ENCODE measurements at places on chromosomes 11 and 22. TPM values are rescaled to one million over a fixed set of nuclear protein-coding genes. Genes with fewer than 3 reads are reported as not detected.

DNA sequence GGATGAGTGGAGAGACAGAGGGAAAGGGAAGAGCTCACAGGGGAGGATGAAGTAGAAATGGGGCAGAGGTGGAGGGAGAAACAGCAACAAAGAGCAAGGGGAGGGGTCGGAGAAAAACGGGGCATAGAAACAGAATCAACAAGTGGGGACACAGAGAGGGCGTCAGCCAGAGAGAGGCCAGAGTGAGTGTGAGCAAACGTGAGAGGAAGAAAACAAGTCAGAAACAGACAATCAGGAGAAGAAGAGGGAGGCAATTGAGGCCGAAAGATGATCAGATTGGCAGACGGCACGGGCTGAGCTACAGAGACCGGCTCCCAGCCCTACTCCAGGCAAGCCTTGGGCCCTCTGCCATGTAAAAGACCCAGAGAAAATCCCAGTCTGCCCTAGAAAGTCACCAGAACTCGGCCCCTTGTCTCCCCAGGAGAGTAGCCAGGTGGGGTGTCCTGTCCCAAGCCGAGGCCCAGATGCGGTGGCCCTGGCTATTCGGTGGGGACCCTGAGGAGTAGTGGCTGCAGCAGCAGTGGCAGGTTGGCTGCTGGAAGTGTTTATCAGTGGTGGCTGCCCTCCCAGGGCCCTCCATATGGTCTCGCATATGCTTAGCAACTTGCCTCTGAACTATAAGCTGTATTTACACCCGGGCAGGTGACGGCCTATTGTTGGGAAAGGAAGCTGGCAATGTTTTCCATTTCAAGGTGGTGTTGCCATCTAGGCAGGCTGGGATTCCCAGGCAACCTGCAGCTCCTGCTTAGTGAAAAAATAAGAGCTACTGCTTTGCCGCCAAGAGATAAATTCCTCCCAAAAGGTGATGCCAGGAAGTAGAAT lies 14.8 kb upstream of the TSPAN18 start:
- no peak for DNase-seq

- no peak for DNase-seq
These were observed 64.7 kb upstream of the RRAS2 start for GRCh38 chr11:14423633-14424032.

DNA sequence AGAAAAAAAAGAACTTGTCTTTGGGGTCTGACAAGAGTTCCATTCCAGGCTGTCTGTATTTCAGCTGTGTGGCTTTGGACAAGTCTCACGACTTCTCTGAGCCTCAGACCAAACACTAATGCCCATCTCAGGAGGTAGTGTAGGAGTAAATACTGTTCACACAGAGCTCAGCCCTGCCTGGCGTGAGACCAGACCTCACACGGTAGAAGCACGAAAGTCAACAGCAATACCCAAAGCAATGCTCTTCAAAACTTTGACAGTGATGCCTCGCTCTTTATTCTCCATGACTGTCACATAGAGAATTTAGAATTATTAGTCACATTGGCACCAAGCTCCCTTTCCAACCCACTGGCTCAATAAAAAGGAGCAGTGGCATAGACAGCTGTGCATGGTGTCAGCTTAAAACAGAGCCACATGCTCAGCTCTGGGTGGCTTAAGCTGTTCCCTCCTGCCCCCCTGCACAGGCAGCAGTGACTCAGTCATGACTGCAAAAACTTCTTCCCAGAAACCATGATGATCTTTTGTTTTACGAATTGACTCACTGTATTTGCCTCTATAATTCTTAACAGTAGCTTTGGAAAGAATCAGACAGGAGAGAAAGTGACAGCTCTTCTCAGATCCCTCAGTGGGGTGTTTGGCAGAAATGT lies 74.0 kb upstream of the PHF21B start:
- DNase-seq = no peak

GRCh38 chr22:23061471-23062280 lies 8.6 kb upstream of the GNAZ start:
- no peak for DNase-seq

DNA sequence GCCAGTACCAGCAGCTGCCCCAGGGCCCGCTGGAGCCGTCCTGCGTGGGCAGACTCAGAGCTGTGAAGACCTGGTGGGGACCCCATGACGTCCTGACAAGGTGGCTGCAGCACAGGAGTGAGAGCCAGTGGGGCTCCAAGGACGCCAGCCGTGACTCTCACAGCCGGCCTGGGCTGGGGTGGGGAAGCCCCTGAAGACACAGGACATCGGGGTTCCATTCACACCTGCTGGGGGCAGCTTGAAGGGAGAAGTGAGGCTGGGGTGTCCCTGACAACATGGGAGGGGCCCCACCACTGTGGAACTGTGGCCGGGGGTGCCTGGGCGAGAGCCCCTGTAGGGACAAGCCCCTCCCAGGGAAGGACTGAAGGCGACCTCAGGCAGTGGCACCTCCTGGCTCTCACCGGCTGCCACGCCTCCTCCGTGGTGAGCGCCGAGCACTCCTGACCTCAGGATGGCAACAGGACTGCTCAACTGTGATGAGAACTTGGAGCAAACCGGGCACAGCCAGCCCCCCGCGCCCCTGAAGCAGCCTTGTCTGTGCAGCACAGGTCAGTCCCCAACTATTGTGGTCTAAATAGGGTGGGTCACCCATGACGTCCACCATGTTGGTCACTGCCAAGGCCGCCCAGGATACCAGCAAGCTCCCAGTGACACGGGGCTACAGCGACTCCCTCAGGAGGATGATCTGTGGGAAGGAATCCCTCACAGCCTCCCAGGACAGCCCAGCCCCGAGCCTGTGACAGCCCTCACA lies 22.7 kb upstream of the IL17REL start:
- DNase-seq = no peak

DNA sequence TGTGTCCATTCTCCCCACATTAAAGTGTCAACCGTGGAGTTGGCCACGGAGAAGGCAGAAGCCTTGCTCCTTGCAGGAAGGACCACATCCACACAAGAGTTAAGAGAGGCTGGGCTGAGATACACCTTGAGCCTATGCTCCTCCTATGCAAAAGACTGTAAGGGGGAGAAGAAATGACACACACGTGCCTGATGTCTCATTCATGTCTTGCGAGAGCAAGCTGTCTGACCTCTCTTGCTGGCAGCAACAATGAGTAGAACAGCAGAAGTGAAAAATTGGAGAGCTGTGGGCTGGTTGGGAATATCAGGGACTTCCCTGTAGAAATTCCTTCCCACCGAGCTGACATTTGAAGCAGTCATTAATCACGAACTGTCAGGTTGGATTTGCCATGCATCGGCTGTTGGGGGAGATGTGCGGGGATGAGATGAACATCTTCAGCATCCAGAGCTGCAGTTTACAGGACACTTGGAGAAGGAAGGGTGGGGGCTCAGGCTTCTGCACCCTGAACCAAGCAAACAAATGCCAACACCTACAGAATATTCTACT lies 139.3 kb downstream of the MYO18B start:
- DNase-seq = no peak

- no peak for DNase-seq
These were observed 10.9 kb downstream of the RELA start for GRCh38 chr11:65651589-65652510.

- no peak for DNase-seq
These were observed 120.7 kb upstream of the TMEM45B start for GRCh38 chr11:129694966-129695365.

- no peak for DNase-seq
These were observed 892 bp downstream of the GDPD5 start for GRCh38 chr11:75524665-75525432.

- DNase-seq = no peak
These were observed 145.9 kb downstream of the ELP4 start for GRCh38 chr11:31655483-31655882.

GRCh38 chr22:27499121-27499520 lies 302.4 kb downstream of the MN1 start:
- DNase-seq = no peak

- no peak for DNase-seq
These were observed 34.5 kb downstream of the TPST2 start for GRCh38 chr22:26555478-26555877.

GRCh38 chr11:67355023-67355793 lies 1.9 kb upstream of the POLD4 start:
- no peak for DNase-seq

- no peak for DNase-seq
These were observed 19.1 kb upstream of the KCNJ11 start for GRCh38 chr11:17407575-17407974.

- DNase-seq = no peak
These were observed 63.5 kb downstream of the INSC start for GRCh38 chr11:15178214-15178613.

DNA sequence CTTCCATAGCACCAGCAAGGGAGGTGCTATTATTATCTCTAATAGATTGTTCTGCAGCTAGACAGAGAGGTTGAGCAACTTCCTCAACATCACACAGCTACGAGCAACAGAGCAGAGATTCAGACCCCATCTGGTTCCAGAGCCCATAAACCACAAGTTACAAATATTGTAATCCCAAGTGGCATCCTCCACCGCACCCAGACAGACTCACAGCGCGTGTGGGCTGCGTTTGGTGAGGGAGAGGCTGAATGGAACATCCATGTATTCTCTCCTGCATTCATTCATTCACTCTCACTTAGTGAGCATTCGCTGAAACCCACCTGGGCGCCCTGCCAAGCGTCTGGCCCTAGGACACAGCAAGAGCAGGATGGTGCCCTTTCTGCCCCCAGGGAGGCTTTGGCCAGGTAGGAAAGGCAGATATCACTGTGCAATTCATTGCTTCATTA lies 33.5 kb downstream of the LIF start:
- no peak for DNase-seq

Gene FAU
- total RNA-seq = 436 TPM

Gene FAM111A
- total RNA-seq = 23.3 TPM

Gene GP1BB
- 9.7 TPM for total RNA-seq

Gene RAG2
- not detected for total RNA-seq

Gene OR52B2
- total RNA-seq = not detected

Gene TMEM121B
- total RNA-seq = 0.57 TPM

Gene CHRM1
- 0.30 TPM for total RNA-seq

Gene IGSF22
- total RNA-seq = not detected
